Activated CD8-positive, alpha-beta memory T cell treated with anti-CD3 and anti-CD28 coated beads for 4 hours (primary cell): ENCODE measurements at places on chromosomes 2 and 18.

GRCh38 chr2:16049406-16049805, 109.1 kb downstream of the MYCN start:
- no peak for DNase-seq

DNA sequence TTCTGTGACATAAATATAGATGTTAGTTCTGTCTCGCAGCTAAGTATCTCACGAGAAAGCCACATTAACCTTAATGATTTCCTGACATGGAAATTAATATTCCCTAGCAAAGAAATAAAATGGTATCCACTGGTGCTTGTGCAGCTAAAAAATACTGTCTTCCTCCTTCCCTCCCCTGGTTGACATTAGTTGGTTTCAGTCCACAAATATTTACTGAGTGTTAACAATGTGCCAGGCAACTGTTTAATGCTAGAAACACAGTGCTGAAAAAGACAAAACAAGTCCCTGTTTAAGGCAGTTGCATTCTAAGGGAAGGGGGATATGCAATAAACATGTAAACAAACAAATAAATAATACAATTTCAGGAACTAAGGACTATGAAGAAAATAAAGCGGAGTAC, 44.2 kb upstream of the VPS54 start:
- DNase-seq: no peak

DNA sequence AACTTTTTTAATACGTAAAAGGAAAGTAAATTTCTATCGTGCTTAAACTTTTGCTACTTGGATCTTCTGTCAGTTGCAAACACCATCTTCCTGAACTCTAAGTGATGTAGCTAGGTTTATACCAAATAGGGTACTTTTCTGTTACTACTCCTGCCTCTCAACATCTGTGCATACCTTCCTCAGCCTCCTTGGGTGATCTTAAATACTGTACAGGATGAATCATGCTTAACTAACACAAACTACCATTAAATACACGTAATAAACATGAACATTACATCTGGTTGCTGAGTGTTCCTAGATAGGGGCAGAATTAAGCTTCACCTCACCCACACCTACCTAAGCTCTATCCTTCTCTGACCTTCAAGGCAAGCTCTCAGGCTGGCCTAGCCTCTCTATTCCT, 398.0 kb downstream of the TXNL1 start:
- DNase-seq: no peak

- DNase-seq: no peak
Observed at GRCh38 chr2:218223046-218223445, 6.1 kb downstream of the ARPC2 start.

GRCh38 chr2:65331336-65332025, 100.9 kb downstream of the SPRED2 start:
- no peak for DNase-seq

DNA sequence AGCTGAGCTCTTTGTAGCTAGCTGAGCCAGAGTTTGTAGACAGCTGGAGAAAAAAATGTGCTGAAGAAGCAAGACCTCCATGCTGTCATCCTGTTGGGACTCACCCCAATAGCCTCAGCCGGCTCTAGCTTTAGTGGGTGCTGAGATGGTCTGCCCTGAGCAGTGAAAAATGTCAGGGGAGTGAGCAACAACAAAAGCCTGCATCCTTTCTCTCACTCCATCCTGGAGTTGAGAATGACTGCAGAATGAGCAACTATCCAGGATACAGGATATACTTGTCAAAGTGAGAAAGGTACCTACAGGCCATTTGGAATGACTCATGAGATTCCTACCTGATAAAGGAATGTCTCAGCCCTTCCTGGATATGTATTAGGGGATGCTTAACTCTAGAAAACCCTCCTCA, 146.1 kb upstream of the DLX2 start:
- no peak for DNase-seq

DNA sequence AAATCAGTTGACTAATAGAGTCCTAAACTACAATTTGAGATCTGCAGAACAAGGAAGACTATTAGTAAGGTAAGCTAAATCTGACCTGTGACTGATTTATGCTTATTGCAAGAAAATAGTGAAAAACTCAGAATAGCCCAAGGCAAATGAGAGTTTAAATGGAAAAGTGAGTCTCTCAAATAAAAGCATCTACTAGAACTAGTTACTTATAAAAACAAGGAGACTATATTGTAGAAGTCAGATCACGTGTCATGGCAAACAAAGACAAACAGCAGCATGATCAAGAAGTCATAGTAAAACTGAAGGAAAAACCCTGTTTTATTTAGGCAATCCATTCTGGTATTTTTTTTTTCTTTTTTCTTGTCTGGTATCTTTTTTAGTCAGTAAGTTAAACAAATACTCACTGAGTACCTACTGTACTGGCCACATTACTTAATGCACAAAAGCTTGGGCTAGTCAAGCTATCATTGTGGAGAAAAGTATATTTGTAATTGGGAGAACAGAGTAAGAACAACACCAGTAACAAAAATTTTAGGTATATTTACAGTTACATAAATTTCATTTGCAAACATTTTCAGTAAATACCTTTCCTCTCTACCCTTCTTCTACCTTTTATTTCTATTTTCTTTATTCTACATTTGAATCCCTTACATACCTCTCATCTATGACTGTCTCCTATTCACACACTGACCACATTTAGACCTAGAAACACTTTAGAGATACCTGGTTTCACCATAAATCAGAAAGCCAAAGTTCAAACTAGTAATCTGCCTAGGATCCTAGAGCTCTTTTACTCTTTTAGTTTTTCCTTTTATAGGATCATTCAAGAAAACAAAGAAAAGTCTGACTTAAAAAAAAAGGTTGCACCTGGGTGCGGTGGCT, 23.7 kb downstream of the CCDC88A start:
- DNase-seq: no peak

- DNase-seq: no peak
Observed at GRCh38 chr18:13889671-13890070, 25.7 kb downstream of the MC2R start.

GRCh38 chr2:44778221-44778654, 163.3 kb upstream of the SIX3 start:
- no peak for DNase-seq

- no peak for DNase-seq
Observed at GRCh38 chr2:127917916-127918315, 32.2 kb upstream of the AMMECR1L start.

GRCh38 chr2:109331081-109331480, 202.1 kb downstream of the SH3RF3 start:
- DNase-seq: no peak

- DNase-seq: no peak
Observed at GRCh38 chr2:206160125-206160806, 571 bp downstream of the EEF1B2 start.

GRCh38 chr2:111122631-111123421, 2.1 kb downstream of the BCL2L11 start:
- no peak for DNase-seq
